Activated naive CD4-positive, alpha-beta T cell treated with Interleukin-2 at 50 U/mL for 16 hours (primary cell): ENCODE measurements at places on chromosomes 12 and 14.

- DNase-seq = peak; percentile 38
Measured at GRCh38 chr12:64625243-64626077, 15.2 kb downstream of the RASSF3 start.

- no peak for DNase-seq
Measured at GRCh38 chr12:106101803-106102202, 37.0 kb downstream of the NUAK1 start.

GRCh38 chr14:99359906-99360305 lies 87.9 kb upstream of the BCL11B start:
- no peak for DNase-seq

DNA sequence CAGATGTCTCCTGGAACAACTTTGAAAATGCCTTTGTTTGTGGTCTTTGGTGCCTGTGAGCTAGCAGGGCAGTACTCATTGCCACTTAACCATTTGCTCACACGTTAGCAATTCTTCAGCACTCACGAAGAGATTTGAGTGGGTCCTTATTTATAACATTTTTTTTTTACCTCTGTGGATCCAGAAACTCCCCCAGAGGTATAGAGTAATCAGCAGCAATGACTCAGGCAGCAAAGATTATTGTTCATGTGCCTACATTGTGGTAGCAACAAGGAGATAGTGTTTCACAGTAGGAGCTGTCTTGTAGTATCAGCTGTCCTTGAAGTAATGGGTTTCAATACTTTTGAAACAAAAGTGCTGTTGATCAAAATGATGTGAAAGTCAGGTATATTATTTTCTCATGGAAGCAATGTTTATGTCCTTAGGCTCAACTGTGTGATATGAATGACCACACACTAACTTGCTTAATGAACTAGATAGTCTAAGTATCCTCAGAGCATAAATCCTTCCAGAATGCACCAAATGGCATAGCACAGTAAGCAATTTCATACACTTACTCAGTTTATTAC lies 304.1 kb downstream of the EGLN3 start:
- DNase-seq = no peak

- no peak for DNase-seq
Measured at GRCh38 chr12:132516095-132517012, 26.4 kb downstream of the FBRSL1 start.

GRCh38 chr14:39241637-39242036 lies 7.9 kb downstream of the MIA2 start:
- DNase-seq = no peak

DNA sequence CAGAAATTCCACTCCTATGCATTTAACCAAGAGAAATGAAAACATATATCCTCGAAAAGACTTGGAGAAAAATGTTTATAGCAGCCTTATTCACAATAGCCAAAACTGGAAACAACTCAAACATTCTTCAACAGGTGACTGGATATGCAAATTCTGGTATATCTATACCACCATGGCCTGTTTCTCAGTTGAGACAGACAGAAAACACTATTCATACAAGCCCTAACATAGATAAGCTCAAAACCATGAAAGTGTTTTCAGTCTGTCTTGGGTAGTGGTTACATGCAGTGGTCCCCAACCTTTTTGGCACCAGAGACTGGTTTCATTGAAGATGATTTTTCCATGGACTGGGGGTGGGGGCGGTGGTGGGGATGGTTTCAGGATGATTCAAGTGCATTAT lies 83.8 kb downstream of the SRGAP1 start:
- DNase-seq = no peak

DNA sequence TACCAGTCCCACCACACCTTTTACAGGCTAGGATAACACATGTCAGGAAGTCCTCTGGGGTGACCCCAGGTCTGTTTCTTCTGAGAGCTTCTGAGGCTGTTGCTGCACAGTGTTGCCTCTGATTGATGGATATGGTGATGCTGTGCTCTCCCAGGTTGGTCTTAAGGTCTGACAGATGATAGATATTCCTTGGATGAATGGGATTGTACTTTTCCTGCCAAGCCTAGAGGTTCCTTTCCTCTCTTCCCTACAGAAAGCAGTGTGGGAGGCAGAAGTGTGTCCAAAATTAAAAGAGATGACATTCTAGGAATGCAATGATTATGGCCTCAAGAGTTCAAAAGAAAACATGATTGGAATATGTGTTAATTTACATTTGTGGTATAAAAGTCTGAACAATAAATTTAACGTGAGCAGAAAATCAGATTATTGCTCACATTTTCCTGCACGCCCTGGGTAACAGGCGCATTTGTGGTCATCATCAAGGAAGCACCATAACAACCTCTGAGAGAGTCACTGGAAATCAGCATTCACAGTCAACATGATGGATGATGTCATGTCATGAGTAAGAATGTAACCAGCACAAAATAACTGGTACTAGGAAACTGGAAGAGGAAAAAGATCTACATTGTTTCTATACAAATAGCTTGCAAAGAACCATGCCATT lies 73.7 kb downstream of the BBS10 start:
- DNase-seq = peak; percentile 21

DNA sequence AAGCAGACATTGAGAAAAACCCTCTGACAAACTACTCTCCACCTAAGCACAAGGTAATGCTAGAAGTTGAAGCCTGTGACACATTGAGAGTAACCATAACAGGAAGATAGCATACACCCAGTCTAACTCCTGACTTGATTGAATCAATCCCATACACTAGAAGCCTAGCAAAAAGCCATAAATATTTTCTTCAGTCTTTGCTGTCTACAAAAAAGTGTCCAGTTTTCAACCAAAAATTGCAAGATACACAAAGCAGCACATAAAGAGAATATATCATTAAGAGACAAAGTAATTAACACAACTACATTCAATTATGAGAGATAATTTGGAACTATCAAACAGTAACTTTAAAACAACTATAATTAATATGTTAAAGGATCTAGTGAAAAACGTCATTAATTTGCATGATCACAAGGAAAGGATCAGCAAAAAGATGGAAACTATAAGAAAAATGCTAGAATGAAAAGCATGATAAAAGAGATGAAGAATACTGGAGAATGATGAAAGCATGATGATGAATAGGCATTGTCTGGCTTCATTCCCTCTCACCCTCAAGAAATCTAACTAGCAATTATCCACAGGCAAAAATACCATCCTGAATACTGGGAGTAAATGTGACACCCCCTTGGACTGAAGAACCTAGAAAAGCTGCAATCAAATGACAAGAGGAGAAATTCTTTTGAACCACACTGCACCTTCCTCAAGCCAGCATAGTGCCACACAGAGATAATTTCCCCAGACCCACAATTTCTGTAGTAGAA lies 119.6 kb downstream of the LLPH start:
- no peak for DNase-seq

DNA sequence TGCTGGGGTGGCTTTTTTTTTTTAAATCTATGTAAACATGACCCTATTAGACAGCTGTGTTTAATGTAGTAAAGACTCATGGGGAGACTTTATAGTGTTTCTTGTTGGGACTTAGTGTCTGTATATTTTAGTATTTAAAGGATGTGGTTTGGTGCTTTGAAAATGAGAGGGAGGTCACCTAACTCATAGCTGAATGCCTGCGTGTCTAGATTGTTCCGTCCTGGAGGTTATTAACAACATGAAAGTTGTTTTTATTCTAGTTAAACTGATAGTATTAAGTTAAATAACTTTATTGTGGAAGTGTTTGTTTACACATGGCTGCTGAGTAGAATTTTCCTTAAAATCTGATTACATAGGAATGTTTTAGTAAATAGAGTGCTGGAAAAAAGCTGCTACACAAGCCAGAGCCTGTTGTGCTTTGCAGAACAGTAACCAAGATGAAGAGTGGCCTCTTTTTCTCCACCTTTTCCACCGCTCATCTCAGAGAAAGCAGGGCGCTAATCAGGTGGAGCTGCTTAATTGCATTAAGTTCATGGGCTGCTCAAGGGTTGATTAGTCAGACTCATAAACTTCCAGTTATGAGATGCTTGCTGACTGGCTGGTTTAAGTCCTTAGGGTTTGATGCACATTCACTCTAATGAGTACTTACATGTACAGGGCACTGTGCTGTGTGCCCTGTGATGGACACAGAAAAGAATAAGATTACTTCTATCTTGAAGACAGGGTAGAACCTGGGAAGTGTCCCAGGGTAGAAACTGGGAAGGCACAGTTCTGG lies 62.7 kb downstream of the FBXO34 start:
- DNase-seq = no peak

GRCh38 chr12:69430942-69431590 lies 39.1 kb upstream of the FRS2 start:
- DNase-seq = no peak

DNA sequence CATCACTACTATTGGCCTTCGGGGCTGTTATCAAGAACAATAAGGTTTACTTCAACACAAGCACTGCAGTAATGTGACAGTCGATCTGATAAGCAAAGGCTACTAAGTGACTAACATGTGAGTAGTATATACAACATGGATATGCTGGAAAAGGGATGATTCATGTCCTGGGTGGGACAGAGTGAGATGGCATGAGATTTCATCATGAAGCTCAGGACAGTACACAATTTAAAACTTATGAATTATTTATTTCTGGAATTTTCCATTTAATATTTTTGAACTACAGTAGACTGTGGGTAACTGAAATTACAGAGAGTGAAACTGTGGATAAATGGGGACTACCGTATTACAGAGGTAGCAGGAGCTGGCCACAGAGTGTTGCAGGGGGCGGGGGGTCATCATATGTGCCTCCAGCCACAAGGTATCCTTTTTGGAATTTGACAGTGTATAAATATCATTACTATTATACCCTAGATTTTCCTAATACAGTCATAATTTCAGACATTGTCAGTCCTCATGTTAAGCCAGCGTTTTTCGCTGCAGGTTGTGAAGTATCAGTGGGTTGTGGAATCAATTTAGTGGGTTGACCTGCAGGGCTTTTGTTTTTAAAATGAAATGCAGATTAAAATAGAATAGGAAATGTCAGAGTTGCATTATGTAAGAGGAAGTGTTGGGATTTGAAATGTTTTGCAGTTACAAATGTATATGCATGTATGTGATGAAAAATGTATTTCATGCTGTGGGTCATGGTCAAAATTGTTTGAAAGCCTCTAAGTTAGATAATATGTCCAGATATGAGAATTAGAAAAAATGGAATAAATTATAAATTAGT lies 148.0 kb upstream of the NUDT4 start:
- DNase-seq = no peak

DNA sequence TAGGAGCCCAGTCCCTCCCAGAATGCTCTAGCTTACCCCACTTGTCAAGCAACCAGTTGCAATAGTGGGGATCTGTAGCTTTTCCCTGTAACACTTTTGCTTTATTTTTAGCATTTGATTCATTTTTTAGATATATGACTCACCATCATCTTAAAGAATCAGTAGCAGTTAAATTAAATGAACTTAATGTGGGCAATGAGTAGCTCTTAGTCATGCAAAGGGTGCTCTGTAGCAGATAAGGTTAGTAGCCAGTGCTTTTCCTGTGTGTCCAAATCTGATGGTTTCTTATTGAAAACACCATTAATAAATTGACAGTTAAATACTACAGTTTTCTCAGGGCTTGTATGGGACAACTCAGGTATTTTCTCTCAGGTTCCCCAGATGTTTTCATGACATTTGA lies 311.8 kb downstream of the RERGL start:
- no peak for DNase-seq
